ENCODE measurements at places on chromosomes 4 and X.

DNA sequence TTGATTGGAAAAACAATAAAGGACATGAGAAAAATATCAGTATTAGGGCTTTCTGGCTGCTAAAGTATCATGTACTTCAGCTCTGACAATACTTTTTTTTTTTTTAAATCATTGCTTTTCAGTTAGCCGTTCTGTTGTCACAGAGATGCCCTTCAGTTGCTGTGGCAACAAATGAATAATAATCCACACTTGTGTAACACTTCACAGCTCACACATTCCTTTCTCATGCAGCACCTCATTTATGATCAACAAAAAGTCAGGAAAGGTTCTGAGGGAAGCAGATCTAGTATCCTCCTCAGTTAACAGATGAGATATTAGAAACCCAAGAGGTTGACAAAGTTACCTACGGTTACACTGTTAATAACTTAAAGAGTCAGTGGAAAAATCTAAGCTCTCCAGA lies 444.2 kb upstream of the SLIT2 start:
- DNase-seq = no peak

GRCh38 chr4:153428941-153429475 lies 37.2 kb upstream of the TMEM131L start:
- DNase-seq = no peak

GRCh38 chrX:116230130-116230898 lies 59.8 kb downstream of the AGTR2 start:
- DNase-seq = peak; percentile 63

GRCh38 chrX:72396117-72396516 lies 90.4 kb upstream of the CITED1 start:
- DNase-seq = no peak

DNA sequence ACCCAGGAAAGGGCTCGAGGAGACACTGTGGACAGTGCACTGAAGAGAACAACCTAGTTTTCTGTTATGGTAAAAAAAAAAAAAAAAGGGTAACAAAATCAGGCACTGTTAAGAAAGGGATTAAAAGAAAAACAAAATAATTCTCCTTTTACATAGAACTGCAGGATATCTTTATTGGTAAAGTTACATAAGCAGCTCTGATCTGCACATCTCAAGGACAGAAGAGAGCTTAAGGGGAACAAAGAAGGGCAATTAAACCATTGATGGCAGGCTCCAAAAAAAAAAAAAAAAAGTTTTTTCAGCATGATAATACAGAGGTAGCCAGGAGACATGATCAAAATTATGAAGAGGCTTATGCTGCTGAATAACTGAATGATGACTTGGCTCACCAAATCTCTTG lies 85.0 kb downstream of the HDAC8 start:
- DNase-seq = no peak

- DNase-seq = no peak
These were observed 20.8 kb upstream of the MRFAP1 start for GRCh38 chr4:6619466-6620255.

GRCh38 chrX:1102786-1103185 lies 109.7 kb downstream of the CRLF2 start:
- DNase-seq = no peak

- no peak for DNase-seq
These were observed 56.8 kb downstream of the ZFYVE28 start for GRCh38 chr4:2361366-2362265.

DNA sequence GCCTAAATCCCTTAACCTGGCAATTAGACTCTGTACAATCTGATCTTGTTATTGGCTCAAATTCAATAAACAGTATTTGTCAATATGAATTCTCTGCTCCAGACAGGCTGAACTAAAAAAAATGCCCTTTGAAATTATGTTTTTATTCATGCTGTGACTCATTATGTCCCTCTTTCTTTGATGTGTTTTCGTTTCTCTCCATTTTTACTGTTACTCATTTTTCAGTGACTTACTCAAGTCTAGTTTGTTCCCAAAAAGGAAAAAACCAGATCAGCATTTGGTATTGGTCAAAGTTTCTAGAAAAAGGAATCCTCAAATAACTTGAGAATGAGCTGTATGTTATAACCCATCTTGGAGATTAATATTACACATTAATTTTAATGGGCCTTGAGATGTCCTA lies 40.4 kb downstream of the UNC5C start:
- DNase-seq = no peak

DNA sequence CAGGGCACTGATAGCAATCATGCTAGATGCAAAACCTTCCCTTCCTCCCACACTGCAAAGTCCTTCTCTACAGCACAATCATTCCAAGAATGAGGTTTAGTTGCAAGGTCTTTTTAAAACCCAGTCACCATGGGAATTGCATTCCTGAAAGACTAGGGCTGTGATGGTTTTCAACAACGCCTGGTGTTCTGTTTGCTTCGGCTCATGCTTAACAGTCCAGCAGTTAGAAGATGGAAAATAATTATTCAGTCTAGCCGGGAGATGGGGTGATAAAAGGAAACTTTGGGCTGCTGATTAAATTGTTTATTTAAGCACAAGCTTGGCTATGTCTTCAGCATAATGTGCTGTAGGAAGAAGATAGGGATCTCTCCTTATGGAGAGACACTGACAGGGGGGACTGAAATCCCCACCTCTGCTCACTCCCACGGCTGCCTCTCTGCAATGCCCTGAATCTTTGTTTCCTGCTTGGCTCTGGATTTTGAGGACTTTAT lies 211.4 kb downstream of the MID1IP1 start:
- DNase-seq = no peak

DNA sequence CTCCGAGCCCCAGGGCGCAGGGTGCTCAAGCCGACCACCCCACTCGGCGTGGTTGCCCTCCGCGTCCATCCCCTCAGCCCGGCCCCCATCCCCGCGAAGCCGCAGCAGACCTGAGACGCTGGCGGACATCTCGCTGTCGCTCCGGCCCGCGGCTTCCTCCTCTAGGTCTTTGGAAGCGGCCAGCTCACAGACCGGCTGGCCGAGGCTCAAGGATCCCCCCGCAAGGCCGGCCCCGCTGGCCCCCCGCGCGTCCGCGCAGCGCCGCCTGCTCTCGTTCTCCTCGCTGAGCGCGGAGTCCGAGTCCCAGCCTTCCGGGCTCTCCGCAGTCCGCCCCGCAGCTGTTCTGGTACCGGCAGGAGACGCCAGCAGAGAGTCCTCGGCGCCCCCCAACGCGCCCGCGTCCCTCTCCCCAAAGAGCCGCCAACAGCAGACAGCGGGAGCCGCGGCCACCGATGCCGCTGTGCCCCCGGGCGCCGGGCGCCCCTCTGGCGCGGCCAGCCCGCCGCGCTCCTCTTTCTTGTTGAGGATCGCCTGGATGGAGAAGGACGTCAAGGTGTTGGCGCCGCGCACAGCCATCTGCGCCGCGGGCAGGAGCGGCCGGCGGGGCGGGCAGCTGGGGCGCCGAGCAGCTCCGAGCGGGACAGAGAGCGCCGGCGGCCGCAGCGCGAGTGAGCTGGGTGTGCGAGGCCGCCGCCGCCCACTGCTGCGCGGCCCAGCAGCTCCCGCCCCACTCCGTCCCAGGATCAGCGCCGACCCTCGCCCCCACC lies at the start of gene NKX3-2:
NKX3-2 (minus strand) TSS at position 670 of the 767 bp plus-strand sequence; CDS start at position 576, 94 bp downstream.
- no peak for DNase-seq

GRCh38 chr4:184907216-184907615 lies 81.4 kb upstream of the ACSL1 start:
- no peak for DNase-seq

- DNase-seq = no peak
These were observed 310.5 kb downstream of the RAPGEF2 start for GRCh38 chr4:159413306-159413943.

- DNase-seq = no peak
These were observed 75.2 kb downstream of the CD38 start for GRCh38 chr4:15853345-15853744.

GRCh38 chrX:154018518-154019060 lies 1.1 kb downstream of the IRAK1 start:
- DNase-seq = no peak

DNA sequence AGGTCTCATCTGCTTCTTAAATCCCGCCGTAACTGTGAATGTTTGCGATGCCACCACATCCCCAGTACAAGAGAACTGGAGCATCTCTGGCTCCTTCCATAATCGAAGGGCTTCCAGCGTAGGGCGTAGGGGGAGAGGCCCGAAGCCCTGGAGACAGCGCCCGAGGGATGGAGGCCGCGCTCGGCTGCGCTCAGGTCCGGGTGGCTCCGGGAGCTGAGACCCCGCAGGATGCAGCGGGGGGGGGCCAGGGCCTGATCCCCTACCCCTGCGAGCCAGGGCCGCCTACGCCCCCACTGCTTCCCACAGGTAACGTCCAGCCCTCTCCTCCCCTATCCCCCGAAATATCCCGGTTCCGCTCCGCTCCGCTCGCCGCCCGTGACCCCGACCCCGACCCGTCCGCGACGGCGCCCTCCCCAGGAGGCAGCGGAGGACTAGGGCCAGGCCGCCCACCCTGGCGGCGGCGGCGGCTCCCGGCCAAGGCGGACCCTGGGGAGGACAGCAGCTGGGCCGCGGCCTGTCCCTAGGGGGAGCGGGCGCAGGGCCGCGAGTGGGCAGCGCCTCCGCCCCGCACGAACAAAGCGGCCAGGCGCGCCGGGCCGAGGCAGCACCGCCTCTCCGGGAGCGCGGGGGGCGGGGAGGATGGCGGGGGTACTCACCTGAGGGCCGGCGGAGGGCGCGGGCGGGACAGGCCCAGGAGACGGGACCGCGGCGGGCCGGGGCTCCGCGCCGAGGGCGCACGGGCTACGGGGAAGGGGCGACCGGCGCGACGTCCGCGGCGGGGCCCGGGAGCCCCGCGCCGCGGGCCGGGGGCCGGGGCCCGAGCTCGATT lies 723 bp downstream of the WDFY3 start:
- no peak for DNase-seq

DNA sequence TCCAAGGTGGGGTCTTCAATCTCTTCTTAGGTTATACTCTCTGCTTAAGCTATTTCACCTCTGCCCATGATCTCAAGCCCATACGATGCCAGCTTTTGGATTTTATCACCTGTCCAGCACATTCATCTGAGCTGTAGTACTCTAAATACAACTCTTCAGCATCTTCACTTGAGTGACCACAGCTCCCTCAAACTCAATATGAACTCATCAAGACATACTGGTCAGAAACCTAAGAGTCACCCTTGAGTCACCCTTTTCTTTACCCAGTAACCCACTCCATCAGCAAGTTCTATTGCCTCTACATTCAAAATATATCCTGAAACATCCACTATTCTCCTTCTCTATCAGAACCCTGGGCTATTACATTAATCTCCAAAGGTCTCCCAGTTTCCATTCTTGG lies 69.4 kb downstream of the DCHS2 start:
- DNase-seq = no peak

DNA sequence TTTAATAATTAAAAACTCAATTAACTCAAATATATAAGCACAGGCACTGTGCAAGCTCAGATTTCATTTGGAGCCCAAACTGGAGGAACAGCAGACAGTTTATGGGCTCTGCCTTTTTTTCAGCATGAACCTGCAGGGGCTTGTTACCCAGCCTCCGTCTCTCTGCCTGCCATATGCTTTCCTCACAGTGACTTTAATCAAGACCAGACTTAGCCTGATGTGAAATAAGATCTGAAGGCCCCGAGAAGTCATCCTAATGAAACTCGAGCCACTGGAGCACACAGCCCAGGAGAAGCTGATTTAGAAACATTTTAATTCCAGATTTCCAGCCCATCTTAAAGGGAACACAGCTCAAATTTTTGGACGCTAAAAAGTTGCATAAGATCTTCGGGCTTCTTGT lies 55.6 kb downstream of the SPATA18 start:
- DNase-seq = no peak

- DNase-seq = no peak
These were observed 86.8 kb downstream of the ZNF718 start for GRCh38 chr4:211033-211511.

- DNase-seq = no peak
These were observed 97.7 kb upstream of the PTPN13 start for GRCh38 chr4:86496094-86497080.

DNA sequence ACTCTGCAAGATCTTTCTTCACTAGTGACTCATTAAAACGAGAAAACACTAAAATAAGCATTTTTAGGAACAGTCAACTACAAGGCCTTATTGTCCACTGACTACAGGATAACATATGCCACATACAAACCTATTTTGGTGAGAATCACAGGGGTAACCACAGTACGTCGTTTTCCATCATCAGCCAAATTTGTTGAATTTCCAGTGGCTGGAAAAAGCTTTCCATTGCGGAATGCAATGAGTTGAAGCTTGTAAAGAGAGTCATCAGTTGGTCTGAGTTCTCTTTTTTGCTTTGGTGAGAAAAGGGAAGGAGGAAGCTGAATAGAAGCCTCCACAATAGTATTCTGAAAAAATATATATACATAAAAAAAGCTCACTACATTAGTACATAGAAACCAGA lies 102.4 kb downstream of the ADGRA3 start:
- DNase-seq = no peak

- DNase-seq = no peak
These were observed 55.6 kb downstream of the STIM2 start for GRCh38 chr4:26916195-26916594.

DNA sequence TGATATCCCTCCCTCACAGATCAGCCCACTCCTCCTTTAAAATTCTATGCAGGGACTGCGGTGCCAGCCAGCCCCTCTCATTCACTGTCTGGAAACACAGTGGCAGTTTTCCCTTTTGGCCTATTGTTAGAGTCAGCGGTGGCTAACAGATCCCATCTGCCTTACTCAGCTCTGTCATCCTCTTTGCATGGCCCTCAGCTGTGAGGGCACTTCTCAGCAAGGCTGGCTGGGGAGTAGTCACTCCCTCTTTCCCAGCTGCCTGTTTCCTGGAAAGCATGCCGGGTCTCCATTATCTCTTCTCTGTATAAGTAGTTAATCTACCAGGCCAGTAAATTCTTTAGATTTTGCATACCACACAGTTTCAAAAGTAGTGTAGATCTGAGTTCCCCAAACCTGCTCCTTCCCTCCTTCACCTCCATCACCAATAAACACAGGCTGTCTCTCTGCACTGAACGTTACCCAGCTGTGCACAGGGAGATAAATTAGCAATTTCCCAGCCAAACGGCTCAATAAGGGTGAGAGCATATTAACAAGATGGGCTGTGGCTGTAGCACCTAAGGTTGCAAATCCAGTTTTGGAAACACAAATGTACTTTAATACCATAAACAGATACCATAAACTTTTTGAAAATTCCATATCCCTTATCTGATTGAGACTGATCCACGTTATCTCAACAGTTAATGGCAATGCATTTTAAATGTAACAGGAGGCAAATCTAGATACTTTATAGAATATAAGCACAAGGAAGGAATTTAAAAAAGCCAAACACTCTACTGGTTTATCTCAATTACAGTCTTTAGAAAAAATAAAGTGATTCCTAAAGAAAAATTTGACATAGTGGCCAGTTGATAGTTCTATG lies 229.3 kb downstream of the ANKRD50 start:
- peak; percentile 20 for DNase-seq
